ENCODE measurements at places on chromosomes 2 and 18.

- no peaks in the 10 kb centered on the region for H3K4me1 ChIP-seq
- H3K27ac ChIP-seq: no peak overlapping the region
- DNase-seq: no peak
- H3K27me3 ChIP-seq: no peaks in the 10 kb centered on the region
These were observed 698.5 kb downstream of the NR4A2 start for GRCh38 chr2:155633887-155634570.

- H3K27me3 ChIP-seq: no peaks in the 10 kb centered on the region
- no peaks in the 10 kb centered on the region for H3K36me3 ChIP-seq
- peaks cover 12% of the 10 kb centered on the region for H3K4me1 ChIP-seq
These were observed at the start of gene RAD51AP2 for GRCh38 chr2:17518212-17519154. Gene RAD51AP2, minus strand, starts transcription at chr2:17518440. Its CDS starts 25 bp downstream, at chr2:17518415.

GRCh38 chr2:207285473-207285815 is 119.7 kb upstream of the KLF7 start:
- no peak overlapping the region for H3K4me3 ChIP-seq
- no peaks in the 10 kb centered on the region for H3K27me3 ChIP-seq
- H3K27ac ChIP-seq: no peak overlapping the region
- no peaks in the 10 kb centered on the region for H3K36me3 ChIP-seq
- DNase-seq: no peak

- no peak overlapping the region for H3K4me3 ChIP-seq
- no peak overlapping the region for H3K27ac ChIP-seq
- no peak for DNase-seq
- no peaks in the 10 kb centered on the region for H3K27me3 ChIP-seq
- peaks cover 9% of the 10 kb centered on the region for H3K4me1 ChIP-seq
These were observed 131.6 kb downstream of the BCL2 start for GRCh38 chr18:63187791-63188460.
